Activated CD4-positive, alpha-beta memory T cell treated with anti-CD3 and anti-CD28 coated beads for 36 hours (primary cell): ENCODE measurements at places on chromosomes 7 and 10. TPM values are rescaled to one million over a fixed set of nuclear protein-coding genes. Genes with fewer than 3 reads are reported as not detected.

Gene SERPINE1
- total RNA-seq = 0.12 TPM

Gene EDRF1
- 27.7 TPM for total RNA-seq

Gene RBP3
- total RNA-seq = not detected

Gene SLC25A13
- total RNA-seq = 7.5 TPM

Gene A1CF
- not detected for total RNA-seq

Gene STEAP1B
- not detected for total RNA-seq
